CD4-positive, alpha-beta T cell treated with Interleukin-6 for 4 hours (primary cell): ENCODE measurements at places on chromosomes 16 and 17.

- DNase-seq = no peak
Observed at GRCh38 chr17:76957678-76958464, 89.7 kb downstream of the MGAT5B start.

- DNase-seq = no peak
Observed at GRCh38 chr17:16969931-16970906, 1.7 kb downstream of the TNFRSF13B start.

- no peak for DNase-seq
Observed at GRCh38 chr17:63001689-63002394, 35.8 kb downstream of the TANC2 start.

- no peak for DNase-seq
Observed at GRCh38 chr17:62591333-62591732, 36.1 kb upstream of the MRC2 start.

DNA sequence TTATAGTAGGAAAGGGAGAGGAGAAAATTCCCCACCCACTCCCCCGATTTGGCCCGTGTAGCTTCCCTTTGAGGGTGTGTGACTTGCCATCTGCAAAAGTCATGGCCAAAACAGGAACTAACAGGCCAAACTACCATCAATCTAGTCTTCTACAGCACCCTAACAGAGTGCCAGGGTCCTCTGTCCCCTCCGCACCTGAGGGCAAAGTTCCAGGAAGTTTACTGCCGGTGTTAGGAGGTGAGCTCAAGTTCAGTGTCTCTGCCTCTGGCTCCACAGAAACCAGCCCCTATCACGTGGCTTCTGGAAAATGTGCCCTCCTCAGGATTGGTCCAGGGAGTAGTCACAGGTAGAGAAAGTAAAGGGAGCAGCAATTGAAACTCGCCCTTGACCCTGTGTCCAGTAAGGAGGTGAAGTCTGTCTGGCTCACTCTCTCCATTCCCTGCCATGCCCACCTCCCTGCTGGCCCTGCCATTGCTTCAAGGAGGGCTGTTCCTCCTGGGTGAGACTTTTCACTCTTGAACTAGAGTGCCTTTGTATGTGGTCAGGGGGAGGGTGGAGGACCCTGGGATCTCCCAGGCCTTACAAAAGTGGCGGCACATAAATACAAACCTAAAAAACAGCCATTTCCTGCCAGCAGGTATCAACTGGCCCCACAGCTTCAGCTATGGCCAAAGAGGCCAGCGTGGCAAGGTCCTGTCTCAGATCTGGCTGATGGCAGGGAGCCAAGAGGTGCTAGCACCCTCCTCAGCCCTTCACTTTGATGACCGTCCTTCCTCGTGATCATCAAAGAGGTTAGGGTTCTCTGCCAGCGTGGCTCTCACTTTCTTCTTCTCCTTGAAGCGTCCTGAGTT is 5.3 kb downstream of the PRR15L start:
- no peak for DNase-seq

DNA sequence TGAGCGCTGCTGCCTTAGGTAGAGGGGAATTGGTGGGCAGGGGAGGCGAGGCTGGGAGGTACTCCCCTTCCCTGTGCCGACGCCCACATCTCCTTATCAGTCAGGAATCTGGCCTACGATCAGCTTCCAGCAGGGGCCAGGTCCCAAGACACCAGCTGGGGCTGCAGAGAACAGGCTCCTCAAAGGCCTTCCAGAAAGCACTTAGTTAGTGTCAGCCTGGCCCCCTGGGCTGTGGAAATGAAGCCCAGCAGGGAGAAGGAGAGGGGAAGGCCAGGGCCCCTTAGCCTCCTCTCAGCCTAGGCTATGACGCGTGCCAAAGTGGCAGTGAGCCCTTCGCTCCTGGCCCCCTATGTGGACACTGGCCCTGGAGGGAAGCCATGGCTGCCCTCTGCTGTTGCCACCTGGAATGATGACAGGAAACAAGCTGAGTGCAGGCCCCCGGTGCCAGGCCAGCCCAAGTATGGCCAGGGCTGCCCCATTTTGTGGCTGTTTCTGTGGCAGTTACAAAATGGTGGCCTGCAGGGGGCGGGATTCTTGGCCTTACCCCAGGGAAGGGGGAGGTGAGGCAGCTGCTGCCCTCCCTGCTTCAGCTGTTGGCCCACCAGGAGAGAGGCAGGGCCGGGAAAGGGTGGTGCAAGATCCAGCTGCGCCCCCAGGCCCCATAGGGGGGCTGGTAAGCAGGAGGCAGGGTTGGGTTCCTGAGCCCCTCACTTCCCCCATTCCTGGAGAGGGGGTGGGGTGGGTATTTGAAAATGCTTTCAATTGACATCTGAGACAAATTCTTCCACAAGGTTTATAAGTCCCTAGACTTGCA is 11.3 kb downstream of the TBX4 start:
- no peak for DNase-seq
